Psoas muscle (tissue), 8 donors: ENCODE measurements at places on chromosomes 4 and X.

GRCh38 chr4:149493492-149493891, 322.2 kb downstream of the IQCM start:
- no peak for DNase-seq

GRCh38 chrX:50157545-50158135, 43.2 kb downstream of the AKAP4 start:
- DNase-seq = no peak

GRCh38 chr4:38948551-38948950, 80.9 kb downstream of the FAM114A1 start:
- peak; percentile 75 for DNase-seq

DNA sequence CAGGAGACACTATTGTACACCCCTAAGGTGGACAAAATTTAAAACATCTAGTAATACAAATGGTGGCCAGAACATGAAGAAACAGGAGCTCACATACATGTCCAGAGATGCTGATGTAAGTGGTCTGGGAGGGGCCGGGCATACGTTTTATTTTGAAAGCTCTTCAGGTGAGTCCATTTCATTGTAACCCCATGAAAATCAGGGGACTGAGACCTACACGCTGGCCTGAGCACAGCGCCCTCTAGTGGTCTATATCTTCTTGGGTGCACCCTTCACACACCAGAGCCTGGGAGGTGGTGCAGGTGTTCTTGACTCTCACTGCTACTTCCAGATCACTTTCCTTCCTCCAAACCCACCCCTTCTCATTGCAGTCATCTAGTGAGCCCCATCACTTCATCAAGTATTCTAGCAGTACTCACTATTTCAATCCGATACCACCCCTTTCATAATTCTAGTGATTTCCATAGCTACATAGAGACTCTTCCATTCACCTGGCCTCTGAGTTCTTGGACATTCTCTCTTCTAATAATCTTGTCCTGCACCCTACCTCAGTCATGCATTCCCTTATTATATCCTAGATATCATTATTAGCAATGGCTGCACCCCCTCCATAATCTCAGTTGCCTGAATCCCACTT, 4.3 kb upstream of the TLR6 start:
- no peak for DNase-seq

- no peak for DNase-seq
Measured at GRCh38 chr4:60780874-60781273, 419.3 kb upstream of the ADGRL3 start.
